Astrocyte (in vitro differentiated cells and primary cell): ENCODE measurements at places on chromosomes 2 and 18.

DNA sequence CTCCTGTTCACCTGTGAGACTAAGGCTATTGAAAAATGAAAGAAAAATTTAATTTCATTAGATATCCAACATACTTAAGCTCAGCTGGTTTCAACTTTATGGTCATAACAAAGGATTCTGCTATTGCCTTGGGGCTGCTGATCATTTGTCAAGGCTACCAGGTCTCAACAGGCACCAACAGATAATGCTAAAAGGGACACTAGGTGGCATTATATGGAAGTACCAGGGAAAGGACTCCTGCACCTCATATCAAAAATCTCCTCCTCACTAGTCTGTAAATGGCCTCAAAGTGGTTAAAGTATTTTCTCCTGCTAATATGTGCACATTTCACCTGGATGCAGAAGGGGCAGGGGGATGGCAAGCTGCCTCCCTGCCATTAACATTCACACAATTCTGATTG is 167.9 kb upstream of the REG3A start:
- DNase-seq: no peak

- peak; percentile 88 for DNase-seq
Observed at GRCh38 chr2:172710584-172711047, 25.0 kb upstream of the RAPGEF4 start.

- no peak for DNase-seq
Observed at GRCh38 chr2:45913539-45913938, 262.1 kb downstream of the PRKCE start.

DNA sequence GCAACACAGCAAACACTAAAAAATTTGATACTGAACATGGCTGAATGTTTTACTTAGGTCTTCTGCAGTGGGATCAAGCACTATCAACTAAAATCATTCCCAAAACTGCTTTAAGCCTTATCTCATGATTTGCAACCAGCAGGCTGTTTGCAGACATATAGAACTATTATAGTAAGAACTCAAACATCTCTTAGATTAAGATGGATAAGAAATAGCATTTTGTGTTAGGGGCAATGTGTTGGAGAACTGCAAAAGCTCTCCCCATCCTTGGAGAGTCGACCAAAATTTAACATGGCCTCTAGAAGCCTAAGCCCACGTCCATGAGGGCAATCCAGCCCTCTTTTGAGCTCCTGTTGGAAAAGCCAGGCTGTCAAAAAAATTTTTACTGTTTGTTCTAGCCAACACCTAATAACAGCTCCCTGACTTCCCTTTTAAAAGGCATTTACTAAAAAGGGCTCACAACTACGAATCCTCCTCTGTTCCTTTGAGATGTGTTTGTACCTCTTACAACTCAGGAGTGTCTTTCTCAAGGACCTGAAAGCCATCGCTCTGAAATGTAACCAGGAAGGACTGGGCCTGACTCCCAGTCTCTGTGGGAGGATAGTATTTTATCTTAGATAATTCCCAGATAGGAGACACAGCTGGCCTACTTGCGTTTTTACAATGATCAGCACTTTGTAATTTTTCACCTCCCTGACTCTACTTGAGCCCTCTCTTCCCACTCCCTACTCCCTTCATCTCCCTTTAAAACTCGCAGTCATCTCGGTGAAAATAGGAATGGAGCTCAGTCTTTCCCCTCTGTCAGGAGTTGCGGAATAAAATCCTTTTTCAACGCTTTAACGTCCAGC is 1.4 kb downstream of the KRCC1 start:
- DNase-seq: peak; percentile 34

DNA sequence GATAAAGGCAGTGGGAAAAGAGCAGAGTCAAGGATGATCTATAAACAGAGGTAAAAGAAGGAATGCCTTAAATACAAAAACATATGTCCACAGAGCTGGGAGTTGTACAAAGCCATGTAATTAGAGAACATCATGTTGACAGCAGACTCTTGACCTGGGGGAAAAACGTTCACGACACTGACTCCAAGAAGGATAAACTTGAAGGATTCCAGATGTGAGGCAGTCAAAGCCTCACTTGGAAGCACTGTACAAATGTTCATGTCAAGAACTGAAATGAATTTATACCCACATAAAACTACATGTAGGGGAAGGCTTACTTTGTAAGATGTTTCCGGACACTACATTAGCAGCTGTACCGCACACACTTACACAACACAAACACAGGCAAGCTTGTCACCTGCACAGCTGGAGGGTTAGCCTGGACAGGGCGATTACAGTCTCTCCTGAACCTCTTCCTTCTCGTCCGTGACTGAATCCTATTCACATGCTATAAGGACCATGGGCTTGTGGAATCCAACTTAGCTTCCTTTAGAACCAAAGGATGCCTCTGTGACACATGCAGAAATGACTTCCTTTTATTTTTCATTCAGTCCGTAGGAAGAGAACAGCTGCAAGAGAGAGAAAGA is 88.6 kb downstream of the SH3YL1 start:
- no peak for DNase-seq

- peak; percentile 27 for DNase-seq
Observed at GRCh38 chr2:235458839-235459273, 35.0 kb upstream of the AGAP1 start.

- DNase-seq: no peak
Observed at GRCh38 chr18:32354518-32354917, 116.2 kb downstream of the GAREM1 start.

DNA sequence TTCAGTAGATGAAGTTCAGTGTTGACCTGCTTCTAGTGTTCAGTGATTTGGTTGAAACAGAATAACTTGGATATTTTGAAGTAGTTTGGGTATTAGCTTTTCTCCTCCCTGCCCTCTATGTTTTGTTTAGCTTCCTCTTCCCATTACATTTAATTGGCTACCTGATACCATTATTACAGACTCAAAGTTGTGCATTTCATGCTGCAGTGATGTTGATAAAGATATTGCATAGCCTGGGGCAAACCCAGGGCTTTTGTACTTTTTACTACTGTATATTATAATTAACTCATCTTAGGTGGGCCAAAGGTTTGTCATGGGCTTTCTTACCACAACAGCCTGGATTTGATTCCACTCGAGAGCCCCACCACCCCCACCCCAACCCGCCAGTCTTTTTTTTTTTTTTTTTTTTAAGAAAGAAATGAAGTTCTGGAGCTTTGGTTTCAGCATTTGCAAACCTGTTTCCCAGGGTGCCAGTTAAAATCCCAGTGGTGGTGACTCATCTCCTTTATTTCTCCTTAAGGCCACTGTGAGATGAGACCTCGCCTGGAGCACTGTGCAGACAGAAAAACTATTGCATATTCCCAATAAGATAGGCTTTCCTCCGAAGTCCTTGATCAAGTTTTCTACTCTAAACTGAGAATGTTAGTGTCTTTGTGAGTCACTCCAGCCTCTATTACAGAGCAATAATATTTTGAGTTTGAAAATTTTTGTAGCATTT is 393.7 kb upstream of the FANCL start:
- DNase-seq: peak; percentile 8

- no peak for DNase-seq
Observed at GRCh38 chr2:222670191-222671038, 1.0 kb upstream of the MOGAT1 start.

GRCh38 chr2:221235941-221236340 is 336.2 kb downstream of the EPHA4 start:
- no peak for DNase-seq

- no peak for DNase-seq
Observed at GRCh38 chr2:195505701-195506100, 151.3 kb upstream of the SLC39A10 start.

DNA sequence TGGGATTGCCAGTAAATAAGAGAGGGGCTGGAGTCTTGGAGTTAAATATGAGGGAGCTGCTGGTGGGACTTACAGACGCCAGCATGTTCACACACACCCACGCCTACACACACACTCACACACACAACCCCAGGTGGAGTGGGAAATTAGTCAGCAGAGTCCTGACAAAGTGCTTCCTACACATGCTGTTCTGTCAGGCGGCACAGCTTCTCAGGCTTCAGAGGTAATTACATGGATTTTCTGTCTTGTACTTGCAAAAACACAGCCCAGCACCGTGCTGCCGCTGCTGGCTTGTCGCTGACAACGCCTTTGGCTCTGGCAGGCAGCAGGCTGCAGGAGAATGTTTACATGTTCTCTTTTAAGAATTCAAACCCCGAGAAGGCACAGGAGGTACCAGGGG is 1186.3 kb upstream of the CELF4 start:
- no peak for DNase-seq

DNA sequence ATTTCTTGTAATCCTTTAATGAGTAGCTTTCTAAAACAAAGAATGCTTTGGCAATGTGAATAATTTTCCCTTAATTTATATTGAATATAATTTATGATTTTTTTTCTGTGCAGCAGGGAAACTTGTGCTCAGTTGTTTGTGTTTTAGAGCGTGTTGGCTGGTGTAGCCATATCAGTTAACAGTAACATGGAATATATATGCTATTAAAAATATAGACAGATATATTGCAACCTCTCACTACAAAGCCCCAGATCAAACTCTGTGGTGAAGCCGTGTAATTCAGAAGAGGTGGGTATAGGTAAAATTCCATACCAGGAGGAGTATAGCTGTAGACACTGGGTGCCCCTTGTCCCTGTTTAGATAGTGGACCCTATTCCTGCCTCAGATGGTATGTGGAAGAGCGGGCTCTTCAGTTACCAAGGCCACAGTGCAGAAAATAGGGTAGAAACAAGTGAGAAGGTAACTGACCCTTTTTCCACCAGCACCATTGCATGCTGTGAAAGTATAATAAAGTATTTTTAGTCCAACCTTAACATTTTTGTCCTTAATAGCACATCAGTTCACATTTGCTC is 18.1 kb upstream of the RASGRP3 start:
- DNase-seq: no peak

GRCh38 chr2:186595219-186595618 is 5.4 kb downstream of the ITGAV start:
- DNase-seq: peak; percentile 61

GRCh38 chr18:59927246-59927825 is 27.5 kb downstream of the PMAIP1 start:
- peak; percentile 77 for DNase-seq

- DNase-seq: no peak
Observed at GRCh38 chr2:66362701-66363100, 72.2 kb upstream of the MEIS1 start.

- DNase-seq: peak; percentile 93
Observed at GRCh38 chr2:8985561-8986326, 17.7 kb downstream of the MBOAT2 start.
